ENCODE measurements at places on chromosomes 6 and 20. TPM values are rescaled to one million over a fixed set of nuclear protein-coding genes. Genes with fewer than 3 reads are reported as not detected.

The GNMT gene
- total RNA-seq = not detected

The HRH3 gene
- total RNA-seq = not detected

The RPS21 gene
- total RNA-seq = 3,846 TPM

The SEMG2 gene
- total RNA-seq = not detected

The TMEM170B gene
- 0.28 TPM for total RNA-seq

The LATS1 gene
- 20.1 TPM for total RNA-seq

The CCN6 gene
- total RNA-seq = not detected

The CST9 gene
- not detected for total RNA-seq

The E2F3 gene
- total RNA-seq = 3.3 TPM

The SPEF1 gene
- total RNA-seq = under 0.01 TPM

The BAG2 gene
- total RNA-seq = 19.2 TPM

The RIMS1 gene
- total RNA-seq = 3.3 TPM

The SLC22A16 gene
- total RNA-seq = not detected

The RIPPLY2 gene
- total RNA-seq = not detected

The SIRPD gene
- total RNA-seq = not detected

The TCP11 gene
- 0.56 TPM for total RNA-seq

The PI3 gene
- not detected for total RNA-seq

The CST2 gene
- not detected for total RNA-seq

The KHDC1L gene
- total RNA-seq = not detected

The OSER1 gene
- total RNA-seq = 66.9 TPM

The PRR18 gene
- total RNA-seq = not detected

The TBX18 gene
- 1.3 TPM for total RNA-seq

The LKAAEAR1 gene
- total RNA-seq = not detected

The PKHD1 gene
- total RNA-seq = not detected

The GSTA3 gene
- total RNA-seq = not detected

The CAPN11 gene
- not detected for total RNA-seq

The OR2J3 gene
- total RNA-seq = not detected

The HDGFL1 gene
- not detected for total RNA-seq

The PPIL6 gene
- 0.18 TPM for total RNA-seq

The RHAG gene
- total RNA-seq = not detected

Measured in IMR-90 (cell line).